ENCODE measurements at places on chromosomes 7 and 10.

DNA sequence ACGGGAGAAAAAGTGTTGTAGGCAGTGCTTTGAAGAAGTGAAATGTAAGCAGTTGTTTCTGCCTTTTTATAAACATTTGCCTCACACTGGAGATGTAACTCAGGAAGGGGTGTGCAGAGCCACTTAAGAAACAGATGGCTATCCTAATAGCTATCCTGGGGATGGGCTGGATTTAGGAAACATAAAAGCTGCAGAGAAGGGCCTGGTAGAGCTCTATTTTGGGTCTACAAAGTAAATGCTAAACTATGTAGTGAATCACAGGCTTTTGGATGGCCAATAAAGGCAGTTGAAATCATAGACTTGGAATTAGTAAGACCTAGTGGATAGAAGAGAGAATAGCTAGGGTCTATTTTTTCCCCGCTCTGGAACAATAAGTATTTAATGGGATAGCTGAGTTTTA, 79.9 kb upstream of the AGR3 start:
- no peak for DNase-seq

DNA sequence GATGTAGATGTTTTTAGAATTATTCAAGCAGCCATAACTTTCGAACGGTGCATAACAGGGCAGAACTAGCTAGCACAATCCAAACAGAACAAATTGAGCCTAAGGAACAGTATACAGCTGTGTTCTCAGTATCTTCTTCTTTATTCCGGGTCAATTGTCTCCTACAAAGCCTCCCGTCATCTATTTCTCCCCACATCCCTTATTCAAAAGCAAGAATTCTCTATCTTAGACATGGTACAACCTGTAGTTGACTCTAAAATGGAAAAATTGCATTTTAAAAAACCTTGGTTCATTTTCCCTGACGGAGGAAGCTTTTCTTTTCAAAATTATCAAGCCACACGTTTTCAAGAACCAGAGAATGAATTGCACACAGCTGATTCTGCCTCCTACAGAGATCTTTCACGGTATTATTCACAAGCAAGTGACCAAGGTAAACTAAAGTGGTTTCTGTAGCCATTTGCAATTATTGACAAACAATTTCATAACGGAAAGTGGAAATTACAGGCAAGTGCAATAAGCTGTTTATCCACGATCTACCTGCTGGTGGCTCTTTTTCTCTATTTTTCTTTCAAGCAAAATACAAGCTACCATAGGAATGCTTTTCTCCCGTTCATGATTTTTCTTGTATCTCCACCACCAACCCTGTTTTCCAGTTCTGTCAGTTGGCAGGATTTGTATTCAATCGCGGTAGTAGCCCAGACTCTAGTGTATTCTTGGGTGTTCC, 2.3 kb downstream of the GRM8 start:
- no peak for DNase-seq

DNA sequence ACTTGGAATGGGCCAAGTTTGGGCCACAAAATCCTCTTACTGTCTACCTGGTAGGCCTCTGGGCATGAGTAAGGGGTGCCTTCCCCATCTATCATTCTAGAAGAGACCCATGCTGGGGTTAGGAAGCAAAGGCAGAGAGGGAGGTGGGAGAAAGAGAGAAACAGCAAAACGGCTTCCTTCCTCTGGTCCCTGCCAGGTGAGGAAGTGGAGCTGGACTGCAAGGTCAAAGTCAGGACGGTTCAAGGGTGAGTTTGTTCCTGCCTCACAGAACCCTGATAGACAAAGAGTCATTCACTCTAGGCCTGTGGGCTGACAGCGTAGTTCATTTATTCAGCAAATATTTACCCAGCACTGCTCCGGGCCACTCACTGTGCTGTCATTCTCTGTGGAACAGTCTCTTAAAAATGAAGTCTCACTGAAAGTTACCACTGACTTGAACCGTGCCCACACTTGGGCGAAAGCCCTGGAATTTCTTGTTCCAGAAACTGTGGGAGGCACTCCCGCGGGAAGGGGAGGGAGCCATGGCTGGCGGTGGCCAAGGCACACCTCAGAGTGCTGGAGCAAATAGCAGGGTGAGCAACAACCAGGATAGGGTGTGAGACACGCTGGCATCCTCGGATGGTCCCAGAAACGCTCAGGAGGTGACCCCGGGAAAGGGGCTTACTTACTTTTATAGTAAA, 26.2 kb upstream of the ECHDC3 start:
- DNase-seq = no peak

DNA sequence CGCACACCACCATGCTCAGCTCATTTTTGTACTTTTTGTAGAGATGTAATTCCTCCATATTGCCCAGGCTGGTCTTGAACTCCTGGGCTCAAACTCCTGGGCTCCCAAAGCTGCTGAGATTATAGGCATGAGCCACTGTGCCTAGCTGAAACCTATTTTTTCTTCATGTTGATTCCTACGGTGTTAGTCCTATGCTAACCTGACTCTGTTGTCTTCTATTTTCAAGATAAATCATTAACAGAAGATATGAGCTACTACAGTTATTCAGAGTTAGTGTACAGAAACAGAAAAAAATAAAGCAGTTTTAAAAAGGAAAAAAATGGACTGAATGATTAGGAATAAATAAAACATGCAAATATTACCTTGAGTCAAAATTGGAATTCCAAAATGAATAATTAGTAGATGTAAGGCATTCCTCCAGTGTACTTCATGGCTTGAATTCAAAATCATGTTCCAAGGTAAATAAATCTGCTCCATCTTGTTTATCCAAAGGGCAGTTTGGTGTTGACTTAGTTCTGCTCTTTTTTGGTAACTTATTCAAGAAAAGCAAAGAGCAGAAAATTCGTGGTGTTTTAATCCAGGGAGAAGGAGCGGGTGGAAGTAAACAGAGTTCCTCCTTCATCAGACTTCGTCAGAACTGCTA, 185.8 kb downstream of the CACNB2 start:
- no peak for DNase-seq

DNA sequence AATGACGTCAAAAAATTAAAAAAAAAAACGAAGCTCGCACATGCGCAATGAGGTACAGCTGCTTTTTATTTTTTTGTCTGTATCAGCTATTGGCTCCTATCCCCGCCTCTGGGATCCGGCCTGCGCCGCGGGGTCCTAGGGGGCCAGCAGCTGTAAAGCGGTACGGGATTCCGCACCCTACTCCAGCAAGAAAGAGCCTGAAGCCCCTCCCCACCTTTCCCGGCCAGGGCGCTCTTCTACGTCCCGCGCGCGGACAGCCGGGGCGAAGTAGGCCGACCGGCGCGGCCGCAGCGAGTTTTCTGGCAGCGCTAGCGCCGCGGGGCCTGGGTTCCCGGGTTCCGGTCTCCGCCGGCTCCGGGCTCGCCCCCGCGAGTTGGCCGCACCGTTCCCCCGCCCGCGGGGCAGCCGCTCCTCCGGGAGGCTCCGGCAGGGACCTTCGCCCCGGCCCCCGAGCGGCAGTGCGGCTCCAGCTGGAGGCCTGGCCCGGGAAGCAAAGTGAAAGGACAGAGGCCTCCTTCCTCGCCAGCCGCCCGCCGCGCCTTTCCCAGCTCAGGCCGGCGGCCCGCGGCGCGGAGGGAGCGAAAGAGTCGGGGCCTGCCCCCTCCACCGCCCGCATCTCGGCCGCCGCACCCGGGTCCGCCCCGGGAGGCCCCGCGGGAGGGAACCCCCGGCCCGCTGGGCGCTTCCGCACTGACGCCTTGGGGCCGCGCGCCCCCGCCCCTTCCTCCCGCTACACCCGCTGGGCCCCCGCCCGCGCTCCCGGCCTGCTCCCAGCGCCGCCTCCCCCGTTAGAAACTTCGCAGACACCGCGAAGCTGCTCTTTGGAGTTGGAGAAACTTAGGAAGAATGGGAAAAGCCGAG, 4.7 kb upstream of the SPAG6 start:
- DNase-seq = peak; percentile 47

- DNase-seq = no peak
These were observed 211.6 kb upstream of the MAGI2 start for GRCh38 chr7:79664884-79665676.

- no peak for DNase-seq
These were observed 56.2 kb downstream of the CRPPA start for GRCh38 chr7:16365177-16365576.

DNA sequence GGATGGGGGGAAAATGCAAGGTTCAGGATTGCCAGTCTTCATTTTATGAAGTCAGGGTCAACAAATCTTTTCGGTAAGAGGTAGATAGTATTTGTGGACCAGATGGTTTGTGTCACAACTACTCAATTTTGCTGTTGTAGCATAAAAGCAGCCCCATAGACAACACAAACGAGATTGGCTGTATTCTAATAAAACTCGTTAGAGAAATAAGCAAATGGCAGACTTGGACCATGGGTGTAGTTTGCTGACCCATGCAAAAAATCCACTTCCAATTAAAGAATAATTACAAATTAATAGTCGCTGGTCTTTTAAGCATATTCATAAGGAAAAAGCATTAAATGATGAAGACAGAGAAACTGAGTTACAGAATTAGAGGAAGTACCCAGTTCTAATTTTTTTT, 247.1 kb downstream of the CRPPA start:
- no peak for DNase-seq

GRCh38 chr7:102122026-102122425, 164.6 kb upstream of the SH2B2 start:
- no peak for DNase-seq

DNA sequence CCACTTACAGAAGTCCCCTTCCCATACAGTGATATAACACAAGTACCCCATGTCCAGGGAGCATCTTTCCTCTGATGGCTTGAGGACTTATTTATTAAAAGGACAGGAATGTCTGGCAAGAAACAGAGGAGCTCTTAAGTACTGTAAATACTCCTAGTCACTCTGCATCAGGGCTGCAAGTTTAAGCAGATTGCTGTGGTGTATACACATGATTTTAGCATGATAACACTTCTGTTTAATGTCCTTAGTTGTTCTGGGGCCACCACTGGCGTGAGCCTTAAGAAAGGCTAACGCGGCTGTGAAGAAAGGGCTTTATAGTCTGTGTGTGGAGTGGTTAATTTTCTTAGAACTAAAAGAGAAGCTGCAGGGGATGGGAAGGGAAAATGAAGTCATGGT, 65.7 kb downstream of the GBF1 start:
- DNase-seq = no peak

DNA sequence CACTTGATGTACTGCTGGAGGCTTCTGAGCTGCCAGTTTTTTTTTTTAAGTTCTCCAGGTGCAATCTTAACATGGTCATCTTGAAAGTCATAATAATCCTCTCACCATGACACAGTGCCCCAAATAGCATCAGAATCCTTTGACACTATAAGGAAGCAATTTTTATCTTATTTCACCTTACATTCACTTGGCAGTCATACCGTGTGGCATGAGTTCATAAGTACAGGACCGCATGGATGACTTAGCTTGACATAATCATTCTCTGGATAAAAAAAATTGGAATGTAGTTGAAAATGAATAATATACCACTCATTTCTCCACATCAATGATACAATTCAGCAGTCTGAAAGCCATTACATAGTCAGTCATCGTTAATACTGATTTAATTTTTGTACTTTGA, 25.6 kb upstream of the TMEM196 start:
- no peak for DNase-seq

GRCh38 chr7:150970424-150970823, 7.7 kb downstream of the KCNH2 start:
- DNase-seq = no peak

DNA sequence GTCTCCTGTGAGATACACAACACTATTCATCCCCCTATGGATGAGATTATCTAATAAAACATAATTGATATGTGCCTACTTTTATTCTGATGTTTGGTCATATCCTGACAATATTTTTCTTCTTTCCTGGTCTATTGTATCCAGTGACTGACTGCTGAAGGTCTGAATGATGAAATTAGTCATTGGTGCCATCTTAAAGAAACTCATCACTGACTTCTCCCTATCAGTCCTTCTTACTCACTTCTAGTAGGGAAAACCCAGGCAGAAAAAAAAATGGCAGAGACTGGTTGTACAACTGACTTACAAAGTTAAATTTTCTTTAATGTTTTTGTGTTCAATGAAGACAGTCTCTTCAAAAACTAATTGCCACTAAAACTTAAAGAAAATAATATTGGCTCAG, 377.4 kb downstream of the HTR7 start:
- DNase-seq = no peak

- no peak for DNase-seq
These were observed 7.8 kb upstream of the NOC3L start for GRCh38 chr10:94370501-94370900.

- no peak for DNase-seq
These were observed 12.3 kb downstream of the SVIL start for GRCh38 chr10:29622382-29622922.

GRCh38 chr10:22317076-22317370, 835 bp downstream of the COMMD3 start:
- DNase-seq = no peak

- no peak for DNase-seq
These were observed 92.6 kb downstream of the RGS10 start for GRCh38 chr10:119449760-119450461.

DNA sequence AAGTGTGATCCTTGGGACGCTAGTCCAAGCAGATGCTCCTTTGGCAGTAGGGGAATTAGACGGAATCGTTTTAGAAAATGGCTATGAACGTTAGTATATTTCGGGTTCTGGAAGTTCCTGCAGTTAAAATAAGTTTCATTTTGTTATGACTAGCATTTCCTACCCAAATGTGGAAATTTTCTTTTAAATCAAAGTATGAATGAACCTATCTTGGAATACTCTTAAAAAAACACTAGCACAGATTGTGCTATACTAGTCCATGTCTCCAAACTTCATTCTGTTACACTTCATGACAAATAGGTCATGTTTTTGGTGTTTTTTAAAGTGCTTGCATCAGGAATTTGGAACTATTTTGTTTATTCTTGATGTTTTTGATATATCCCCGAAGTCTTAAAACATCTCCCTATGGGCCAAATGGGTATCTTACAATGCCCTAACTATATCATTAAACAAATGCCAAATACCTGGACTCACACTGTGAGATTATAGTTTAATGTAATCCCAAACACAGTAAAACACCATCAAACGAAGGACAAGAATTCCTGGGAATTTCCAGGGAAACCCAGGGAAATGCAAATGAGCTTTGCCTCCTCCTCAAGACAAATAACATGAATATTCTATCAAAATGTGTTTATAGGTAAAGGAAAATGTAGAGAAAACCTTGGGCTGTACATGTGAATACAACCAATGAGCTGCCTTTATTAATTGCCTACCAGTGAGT, 75.9 kb upstream of the PTPRZ1 start:
- no peak for DNase-seq

- DNase-seq = no peak
These were observed 302.2 kb downstream of the CCDC3 start for GRCh38 chr10:12699258-12699700.

GRCh38 chr10:67666416-67667034, 29.5 kb downstream of the CTNNA3 start:
- no peak for DNase-seq

DNA sequence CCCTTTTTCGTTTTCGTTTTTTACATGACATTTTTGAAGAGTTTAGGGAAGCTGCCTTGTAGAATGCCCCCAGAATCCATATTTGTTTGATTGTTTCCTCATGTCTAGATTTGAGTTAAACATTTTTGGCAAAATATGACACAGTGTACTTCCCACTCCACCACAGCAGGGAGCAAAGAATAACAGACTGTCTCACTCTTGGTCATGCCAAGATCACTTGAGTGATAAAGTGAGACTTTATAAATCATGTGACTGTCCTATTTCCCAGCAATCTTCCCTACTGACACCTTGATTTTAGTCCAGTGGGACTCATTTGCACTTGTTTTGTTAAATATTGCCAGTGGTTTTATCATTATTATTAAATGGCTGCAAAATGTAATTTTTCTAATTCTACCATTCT, 44.4 kb upstream of the USP6NL start:
- no peak for DNase-seq

GRCh38 chr10:79161557-79161956, 92.8 kb downstream of the ZMIZ1 start:
- no peak for DNase-seq
